ENCODE measurements at places on chromosomes 1 and 21.

DNA sequence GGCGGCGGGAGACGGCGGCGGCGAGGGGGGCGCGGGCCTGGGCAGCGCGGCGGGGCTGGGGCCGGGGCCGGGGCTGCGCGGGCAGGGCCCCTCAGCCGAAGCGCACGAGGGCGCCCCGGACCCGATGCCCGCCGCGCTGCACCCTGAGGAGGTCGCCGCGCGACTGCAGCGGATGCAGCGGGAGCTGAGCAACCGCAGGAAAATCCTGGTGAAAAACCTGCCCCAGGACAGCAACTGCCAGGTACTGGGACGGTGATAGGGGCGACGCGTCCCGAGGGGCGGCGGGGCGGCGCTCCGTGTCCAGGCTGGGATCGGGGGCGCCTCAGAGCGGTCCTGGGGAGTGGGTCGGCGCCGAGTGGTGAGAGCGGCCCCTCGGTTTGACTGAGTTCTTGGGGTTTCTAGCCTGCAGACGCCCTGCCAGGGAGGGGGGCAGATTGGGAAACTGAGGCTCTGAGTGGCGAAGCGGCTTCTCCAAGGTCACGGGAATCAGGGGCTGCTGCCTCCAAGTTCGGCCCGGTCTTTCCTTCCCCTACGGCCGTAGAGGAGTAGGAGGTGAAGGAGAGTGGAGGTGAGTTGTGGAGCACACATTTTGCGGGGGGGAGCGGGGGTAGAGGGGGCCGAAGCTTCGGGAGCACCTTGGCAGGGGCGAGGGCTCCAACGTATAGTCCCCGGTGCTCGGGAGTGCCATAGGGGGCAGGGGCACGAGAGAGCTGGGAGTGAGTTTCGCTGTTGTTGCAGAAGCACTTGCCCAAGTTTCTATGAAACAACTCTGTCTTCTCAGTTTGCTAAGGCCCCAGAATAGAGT, 508 bp downstream of the RAVER2 start:
- DNase-seq, result peak; percentile 41

DNA sequence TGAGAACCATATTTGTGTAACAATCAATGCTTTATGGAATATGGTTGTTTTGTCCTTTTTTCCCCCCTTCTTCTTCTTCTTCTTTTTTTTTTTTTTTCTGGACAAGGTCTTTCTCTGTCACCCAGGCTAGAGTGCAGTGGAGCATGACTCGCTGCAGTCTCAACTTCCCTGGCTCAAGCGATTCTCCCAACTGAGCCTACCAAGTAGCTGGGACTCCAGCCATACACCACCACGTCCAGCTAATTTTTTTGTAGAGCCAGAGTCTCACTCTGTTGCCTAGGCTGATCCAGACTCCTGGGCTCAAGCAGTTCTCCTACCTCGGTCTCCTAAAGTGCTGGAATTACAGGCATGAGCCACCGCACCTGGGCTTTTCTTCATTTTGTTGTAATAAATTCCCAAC, 86.7 kb downstream of the FMN2 start:
- DNase-seq, result no peak

- no peak for DNase-seq
Measured at GRCh38 chr1:97159342-97159741, 437.8 kb downstream of the PTBP2 start.

DNA sequence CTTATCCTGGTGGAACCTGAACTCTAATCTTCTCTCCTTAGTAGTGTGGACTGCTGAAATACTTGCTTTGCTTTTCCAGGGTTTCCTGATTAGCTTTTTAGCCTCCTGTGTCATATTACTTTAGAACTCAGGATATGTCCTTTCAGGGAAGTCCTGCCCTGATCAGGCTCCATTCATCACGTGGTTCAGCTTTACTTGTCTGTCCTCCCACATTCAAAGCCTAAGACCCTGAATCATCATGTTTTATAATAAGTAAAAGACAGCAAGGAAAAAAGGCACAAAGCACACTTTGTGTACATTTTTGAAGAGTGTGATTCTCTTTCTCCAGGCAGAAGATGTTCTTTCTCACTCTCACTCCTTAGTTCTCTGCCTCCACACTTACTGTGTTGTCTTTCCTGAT, 70.6 kb downstream of the PATJ start:
- no peak for DNase-seq

- no peak for DNase-seq
Measured at GRCh38 chr1:54405898-54406293, 298 bp downstream of the SSBP3 start.

DNA sequence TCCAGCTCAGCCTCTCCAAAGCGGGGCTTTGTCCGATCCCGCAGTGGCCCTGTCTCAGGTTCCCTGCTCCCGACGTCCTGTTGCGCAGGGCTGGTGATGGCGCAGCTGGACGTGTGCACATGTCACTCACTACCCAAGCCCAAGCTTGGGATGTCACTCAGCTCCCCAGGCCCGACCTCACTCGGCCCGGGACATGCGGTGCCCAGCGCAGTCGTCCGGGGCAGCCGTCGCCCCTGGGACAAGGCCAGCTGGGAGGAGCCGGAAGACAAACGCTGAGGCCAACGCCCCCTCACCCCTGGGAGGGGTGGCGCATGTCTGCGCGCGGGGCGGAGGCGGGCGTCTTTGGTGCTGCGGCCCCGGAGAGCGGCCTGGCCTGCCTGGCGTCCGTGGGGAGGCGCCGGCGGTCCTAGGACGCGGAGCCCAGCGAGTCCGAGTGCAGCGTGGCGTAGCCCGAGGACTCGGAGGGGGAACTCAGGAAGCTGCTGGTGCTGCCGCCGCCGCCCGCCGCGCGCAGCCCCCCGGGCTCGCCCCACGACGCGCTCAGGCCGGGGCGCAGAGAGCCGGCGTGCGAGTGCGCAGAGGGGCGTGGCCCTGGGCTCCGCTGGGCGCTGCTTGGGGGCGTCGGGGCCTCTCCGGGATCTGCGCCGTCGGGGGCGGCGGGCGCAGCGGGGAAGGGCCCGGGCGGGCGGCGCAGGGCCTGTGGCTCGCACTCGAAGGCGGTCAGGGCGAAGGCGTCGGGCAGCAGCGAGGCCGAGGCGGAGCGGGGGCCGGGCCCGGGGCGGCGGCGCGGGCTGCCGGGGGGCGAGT, 5.2 kb downstream of the HES3 start:
- no peak for DNase-seq

DNA sequence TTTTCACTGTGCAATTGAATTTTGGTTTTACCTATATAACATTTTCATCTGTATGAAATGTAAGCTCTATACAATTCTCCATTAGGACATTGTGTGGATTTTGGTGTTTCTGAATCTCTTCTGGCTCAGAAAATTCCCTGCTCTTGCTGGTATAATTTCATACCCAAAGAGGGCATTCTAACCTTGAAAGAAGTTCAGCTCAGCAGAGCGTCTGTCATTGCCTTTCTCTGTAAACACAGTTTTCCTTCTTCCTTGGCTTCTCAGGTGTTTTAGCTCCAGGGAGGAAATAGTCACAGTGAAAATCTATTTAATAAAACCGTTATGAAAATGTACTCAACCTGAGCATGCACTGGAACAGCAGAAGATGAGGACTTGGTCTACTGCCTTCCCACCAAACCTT, 16.0 kb downstream of the DISC1 start:
- no peak for DNase-seq

DNA sequence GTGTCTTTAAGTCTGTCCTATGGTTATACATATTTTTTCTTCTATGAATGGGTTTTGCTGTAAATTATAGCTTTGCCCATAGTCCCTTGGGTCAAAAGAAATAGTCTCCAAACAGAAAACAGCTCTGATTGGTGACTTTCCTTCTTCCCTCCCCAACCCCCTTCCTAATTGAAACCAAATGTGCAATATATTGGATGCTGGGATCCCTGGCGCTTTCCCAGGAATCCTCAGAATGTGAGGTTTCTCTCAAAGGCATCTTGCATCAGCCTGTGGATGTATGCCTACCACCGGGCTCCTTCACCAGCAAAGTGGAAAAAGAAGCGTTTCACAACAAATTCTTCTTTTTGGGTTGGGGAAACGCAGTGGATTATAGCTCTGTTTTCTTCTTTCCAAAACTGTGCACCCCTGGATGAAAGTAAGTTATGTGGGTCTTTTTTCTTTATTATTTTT, at the start of gene DDR2:
Gene DDR2 (plus strand): TSS at position 248 of the 450 bp plus-strand sequence. CDS start 86,600 bp downstream, outside the sequence.
- peak; percentile 50 for DNase-seq

DNA sequence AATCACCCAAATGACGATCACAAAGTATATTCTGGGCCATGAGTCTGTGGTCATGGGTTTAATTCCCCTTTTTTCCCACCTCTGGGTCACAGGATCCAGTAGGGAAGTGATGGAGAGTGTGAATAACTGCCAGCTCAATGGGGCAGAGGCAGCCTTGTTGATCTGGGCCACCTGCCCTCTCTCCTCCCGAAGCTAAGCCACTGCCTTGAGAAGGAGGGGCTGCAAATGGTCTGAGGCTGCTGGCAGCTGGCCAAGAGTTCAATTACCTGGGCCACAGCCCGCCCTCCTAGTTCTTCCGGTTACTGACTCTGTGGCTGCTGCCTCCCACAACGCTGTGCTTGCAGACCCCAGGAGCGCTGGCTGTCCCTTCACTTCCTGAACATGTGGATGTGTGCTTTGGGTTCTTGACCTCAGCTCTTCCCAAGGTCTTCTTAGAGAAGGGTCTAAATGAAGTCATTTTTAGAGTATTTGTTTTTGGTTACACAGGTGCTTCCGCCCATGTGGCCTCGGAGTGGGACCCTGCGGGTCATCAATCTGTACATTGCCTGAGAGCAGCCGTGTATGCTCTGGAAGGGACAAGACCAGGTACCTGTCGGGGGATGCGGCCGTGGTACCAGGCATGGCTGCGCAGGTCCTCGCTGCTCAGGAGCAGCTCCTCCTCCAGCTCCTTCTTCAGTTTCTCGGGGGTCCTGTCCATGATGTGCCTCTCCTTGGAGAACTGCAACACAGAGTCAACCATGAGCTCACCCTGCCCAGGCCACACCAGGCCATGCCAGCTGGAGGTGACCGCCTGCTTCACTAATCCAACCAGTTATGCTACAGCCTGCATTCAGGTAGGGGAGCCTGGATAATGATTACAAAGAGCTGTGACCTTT, 89.7 kb downstream of the BCAR3 start:
- DNase-seq, result no peak

GRCh38 chr1:54157401-54157800, 4.6 kb upstream of the CDCP2 start:
- no peak for DNase-seq

DNA sequence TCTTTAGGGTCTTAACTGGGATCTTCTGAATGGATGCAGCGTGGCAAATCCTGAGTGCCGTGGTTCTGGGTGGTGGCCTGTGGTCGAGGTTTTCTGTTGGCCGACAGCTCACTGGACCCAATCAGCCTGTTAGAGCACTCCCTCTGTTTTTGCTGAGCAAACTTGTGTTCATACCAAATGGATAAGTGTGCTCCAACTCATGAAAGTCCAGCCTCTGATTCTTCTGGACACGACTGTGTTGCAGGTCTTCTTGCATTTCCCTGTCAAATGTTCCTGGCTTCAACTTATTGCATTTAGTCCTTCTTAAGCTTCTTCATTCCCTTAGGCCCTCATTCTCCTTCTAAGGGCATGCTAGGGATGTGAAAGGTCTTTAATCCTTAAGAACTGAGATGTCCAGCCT, 63.7 kb downstream of the AJAP1 start:
- no peak for DNase-seq

GRCh38 chr21:34561806-34562205, 49.8 kb upstream of the KCNE1 start:
- DNase-seq, result no peak

GRCh38 chr1:86487131-86487810, 18.5 kb downstream of the CLCA1 start:
- DNase-seq, result peak; percentile 68

DNA sequence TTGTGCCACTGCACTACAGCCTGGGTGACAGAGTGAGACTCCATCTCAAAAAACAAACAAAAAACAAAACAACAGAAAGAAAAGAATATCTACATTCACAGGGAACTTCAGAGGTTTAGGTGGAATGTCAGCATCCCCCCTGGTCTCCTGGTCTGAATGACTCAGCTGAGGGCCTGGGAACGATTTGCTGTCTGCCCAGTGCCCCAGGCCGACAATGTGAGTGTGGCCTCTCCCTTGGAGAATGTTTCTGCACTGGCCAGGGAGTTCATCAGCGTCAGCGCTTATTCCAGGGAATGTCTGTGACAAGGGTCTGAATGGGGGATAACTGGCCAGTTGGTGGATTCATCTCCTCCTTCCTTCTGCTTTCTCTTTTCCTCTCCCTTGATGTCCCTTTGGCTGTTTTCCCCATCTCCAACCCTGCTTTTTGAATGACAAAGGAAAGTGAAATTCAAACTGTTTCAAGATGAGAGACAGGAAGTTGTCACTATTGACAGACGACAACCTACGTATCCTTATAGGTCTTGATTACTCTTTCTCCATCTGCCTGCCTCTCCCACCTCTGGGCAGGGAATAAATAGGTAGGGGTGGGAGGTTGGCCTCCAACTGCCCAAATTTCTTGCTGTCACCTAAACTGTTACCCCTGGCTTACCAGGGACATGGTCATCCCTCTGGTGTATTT, 213.1 kb downstream of the HHAT start:
- no peak for DNase-seq

DNA sequence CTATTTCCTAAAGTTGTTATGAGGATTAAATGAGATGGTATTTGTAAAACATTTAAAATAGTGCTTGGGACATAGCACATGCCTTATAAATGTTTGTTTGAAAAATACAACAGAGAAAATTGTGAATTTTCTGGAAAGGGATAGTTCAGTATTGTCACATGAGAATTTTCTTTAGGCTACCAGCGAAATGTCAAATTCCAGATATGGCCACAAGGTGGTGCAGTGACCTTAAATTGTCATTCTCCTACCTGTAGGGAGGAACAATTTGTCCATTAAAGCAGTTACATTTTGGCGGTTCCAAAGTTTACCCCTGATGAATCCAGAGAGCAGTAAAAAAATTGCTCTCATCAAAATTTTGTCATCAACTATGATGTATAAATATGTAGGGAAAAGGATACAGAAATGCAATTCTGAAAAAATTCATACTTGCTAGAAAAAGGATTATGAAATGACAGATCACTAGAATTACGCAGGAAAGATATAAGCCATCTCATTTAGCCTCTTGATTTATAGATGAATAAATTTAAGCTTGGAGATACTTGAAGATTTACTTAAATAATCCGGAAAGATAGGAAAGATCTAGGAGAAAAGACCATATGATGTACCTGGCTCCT, 50.2 kb upstream of the TSHB start:
- peak; percentile 27 for DNase-seq

DNA sequence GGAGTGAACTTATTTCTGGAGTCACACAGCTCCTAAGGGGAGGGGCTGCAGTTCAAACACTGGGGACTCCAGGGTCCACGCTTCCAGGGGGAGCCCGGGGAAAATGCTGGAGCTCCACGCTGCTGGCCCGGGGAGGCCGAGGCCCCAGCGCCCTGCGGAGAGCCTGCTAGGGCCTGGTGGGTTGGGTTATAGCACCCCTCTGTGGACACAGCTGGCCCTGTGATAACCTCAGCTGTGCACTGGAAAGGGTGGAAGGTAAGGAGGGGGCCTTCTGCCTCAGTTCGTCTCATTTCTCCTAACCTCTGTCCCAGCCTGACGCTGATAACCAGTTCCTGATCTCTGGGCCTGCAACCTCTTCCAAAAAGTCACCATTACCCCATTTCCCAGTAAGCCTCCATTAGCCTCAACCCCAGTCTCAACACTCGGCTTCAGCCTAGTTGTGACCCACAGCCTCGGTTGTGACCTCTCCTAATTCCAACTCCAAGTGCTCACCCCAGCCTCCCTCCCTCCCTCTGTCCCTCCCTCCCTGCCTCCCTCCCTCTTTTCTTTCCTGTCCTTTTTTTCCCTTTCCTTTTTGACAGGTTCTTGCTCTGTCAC, 7.1 kb downstream of the NBL1 start:
- peak; percentile 45 for DNase-seq
